ENCODE measurements at places on chromosomes 12 and 14.

GRCh38 chr12:46227616-46228015, 41.2 kb downstream of the SLC38A1 start:
- peak; percentile 25 for DNase-seq

DNA sequence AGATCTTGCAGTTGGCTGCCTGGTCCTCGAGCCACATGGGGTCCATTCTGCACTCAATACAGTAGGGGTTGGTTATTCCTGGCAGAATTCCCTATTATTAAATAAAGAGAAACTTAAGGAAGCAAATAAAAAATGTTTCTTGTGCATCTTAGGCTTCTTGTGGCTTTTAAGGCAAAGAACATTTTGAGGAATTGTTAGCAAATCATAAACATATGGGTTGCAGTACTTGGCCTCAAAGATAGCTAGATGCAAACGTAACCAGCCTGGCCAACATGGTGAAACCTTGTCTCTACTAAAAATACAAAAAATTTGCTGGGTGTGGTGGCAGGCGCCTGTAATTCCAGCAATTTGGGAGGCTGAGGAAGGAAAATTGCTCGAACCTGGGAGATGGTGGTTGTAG, 50.8 kb upstream of the KCNA5 start:
- DNase-seq = no peak

DNA sequence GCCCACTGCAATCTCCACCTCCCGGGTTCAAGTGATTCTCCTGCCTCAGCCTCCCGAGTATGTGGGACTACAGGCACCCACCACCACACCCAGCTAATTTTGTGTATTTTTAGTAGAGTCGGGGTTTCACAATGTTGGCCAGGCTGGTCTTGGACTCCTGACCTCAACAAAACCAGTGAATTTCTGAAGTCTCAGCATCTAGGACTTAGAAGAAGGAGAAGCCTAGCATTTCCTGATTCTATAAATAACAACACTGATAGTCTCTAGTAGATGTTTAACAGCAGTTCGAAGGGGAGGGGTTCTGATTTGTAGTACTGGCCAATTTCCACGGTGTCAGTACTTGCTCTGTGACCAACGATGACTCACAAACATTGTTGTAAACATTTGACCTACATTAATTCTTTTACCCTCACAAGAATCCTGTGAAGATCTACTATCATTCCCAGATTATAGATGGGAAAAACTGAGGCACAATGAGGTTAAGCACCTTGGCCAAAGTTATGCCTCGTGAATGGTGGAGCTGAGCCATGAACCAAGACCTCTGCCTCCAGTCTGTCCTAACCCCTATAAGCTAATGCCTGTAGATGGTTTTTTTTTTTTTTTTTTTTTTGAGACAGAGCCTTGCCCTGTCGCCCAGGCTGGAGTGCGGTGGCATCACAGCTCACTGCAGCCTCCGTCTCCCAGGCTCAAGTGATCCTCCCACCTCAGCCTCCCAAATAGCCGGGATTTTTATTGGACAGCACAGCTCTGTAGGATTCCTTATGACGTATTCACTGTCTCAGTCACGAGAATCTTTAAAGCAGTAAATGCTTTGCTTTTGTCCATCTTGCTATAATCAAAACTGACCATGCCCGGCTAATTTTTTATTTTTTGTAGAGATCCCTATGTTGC, 5.2 kb downstream of the P2RX4 start:
- peak; percentile 87 for DNase-seq

DNA sequence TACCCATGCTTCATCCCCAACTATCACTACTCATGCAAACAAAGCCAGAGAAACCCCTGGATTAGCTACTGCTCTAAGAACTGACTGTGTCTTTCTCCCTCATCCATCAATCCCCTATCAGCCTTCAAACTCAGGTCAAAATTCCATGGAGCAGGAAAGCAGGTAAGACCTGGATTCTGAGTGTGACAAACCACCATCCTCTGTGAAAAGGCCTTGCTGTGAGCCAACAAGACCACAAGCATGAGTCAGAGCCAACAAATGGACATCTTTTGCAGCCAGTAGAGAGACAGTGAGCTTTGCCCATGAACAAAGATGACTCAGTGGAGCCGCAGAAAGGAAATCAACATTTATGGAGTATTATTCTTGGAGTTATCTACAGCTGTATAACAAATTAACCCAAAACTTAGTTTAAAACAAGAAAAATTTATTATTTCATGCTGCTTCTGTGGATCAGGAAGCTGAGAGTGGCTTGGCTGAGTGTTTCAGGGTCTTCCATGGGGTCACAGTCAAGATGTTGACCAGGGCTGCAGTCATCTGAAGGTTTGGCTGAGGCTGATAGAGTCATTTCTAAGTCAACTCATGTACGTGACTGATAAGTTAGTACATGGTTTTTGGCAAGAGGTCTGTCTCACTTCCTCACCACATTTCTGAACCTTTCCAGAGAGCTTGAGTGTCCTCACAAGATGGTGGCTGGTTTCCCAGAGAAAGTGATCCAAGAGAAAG, 61.1 kb downstream of the PITPNM2 start:
- peak; percentile 95 for DNase-seq

DNA sequence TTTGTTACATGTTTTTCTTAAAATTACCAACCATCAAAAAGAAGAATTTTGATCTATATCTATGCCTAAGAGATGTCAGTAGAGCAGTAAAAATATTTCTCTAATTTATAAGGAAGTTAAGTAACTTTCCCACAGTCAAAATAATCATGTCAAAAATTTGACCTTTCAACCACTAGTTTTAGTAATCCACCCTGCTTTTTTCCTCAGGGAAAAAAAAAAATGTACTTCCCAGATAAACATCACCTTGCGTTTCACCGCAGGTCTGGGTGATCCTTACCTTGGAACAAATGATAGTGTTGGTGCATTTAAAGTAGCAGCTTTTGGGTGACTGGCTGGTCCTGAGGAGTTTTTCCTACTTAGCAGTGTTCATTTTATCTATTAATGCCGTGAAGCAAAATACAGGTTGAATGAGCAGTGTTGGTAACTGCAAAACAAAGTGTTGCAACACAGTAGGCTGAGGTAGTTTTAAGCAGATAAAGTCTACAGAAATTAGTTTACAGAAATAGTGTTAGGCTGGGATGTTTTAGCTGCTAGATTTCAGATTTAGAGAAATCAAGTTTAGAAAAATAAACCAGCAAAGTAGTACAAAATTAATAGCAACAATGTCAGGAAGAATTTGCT, 137.2 kb upstream of the DNM1L start:
- peak; percentile 42 for DNase-seq

Measured in fibroblast of the aortic adventitia (primary cell).